ENCODE measurements at places on chromosomes 12 and 14. TPM values are rescaled to one million over a fixed set of nuclear protein-coding genes. Genes with fewer than 3 reads are reported as not detected.
A peak's percentile ranks its signal among the peaks of the same experiment; 100 is the strongest.

- no peak for DNase-seq
These were observed 9.1 kb downstream of the NPAS3 start for GRCh38 chr14:32947792-32948191.

GRCh38 chr12:25824734-25825133 is 133.7 kb upstream of the RASSF8 start:
- DNase-seq, result no peak

DNA sequence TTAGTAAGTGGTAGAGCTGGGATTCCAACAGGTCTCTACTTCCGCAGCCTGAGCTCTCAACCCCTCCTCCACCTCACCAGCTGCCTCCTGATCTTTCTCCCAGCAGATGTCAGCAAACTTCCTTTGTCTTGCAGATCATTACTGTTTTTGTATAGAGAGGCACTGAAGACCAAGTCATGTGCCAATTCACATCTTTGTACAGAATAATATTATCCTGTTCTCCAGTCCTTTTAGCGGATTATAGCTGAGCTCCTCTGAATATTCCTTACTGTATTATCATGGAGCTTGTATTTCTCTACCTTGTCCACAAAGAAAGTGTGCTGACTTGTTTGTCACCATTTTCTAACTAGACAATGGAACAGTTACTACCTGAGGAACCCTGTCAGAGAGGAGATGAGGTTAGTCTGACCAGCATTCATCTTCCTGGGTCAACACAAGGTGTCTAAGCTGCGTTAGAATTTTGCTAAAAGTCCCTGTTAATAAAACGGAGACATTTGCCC is 142.3 kb upstream of the ARHGAP5 start:
- DNase-seq, result peak; percentile 57

DNA sequence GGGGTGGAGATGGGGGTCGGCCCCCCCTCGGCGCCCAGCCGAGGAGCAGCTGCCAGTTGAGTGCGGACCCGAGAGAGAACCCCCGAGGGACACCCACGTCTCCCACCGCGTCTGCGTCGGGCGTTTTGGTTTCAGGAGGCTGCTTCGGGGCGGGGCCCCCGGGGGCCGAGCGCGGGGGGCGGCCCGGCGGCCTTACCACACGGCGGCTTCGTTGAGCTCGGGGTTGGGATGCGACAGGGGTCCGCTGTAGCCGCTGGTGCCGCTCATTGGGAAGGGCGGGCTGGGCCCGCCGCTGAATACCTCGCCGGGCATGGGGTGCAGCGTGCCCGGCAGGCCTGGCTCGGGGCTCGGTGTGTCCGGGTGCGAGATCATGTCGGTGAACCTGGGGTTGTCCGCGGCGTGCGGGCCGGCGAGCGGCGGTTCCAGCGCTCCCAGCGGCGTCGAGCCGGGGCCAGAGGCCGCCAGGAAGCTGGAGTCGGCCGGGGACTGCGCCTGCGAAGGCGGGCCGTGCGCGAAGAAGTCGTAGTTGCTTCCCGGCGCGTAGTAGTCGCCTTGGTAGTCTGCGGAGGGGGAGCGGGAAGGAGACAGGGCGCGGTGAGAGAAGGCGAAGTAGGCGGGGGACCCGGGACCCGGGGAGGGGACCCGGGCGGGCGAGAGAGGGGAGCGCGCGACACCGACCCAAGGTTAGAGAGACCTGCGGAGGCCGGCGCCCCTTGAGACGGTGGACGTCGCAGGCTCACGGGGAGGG is 8.5 kb downstream of the LHX5 start:
- no peak for DNase-seq

The EPS8 gene
- total RNA-seq, result 150 TPM

- no peak for DNase-seq
These were observed 389.7 kb upstream of the FAR2 start for GRCh38 chr12:28759333-28759732.

DNA sequence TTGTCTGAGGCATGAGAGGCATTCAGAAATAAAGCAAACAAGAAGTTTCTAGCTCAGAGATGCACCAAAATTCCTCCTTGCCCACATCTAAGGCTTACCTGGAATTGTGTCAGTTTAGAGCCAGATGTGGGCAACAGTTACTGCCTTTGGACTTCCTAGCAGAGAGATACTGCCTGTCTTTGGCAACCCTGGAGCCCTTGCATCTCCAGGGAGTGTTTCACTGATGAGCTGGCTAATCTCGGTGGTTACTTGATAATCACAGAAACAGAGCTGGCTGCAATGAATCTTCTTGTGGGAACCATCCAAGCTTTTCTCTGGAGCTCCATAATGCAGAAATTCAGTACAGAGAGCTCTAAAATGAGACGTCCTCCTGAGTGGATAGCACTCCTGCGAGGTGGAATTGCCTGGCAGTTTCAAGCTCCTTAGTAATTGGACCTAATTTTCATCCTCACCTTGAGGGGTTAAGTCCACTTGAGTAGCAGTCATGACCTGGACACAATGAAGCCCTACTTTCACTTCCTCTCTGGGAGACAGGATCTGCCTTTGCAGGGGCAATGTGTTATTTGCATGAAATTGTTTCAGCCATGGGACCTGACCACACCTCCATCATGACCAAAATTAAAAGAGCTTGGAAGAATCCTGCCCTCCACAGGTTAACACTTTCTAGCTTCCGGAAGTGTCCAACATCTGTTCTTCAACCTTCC is 108.8 kb upstream of the ARHGAP5 start:
- DNase-seq, result no peak

- DNase-seq, result no peak
These were observed 43.8 kb downstream of the LRCOL1 start for GRCh38 chr12:132566516-132567131.

- DNase-seq, result no peak
These were observed 52.8 kb upstream of the CNOT2 start for GRCh38 chr12:70190262-70191010.

GRCh38 chr14:37436519-37436918 is 158.5 kb downstream of the FOXA1 start:
- no peak for DNase-seq

DNA sequence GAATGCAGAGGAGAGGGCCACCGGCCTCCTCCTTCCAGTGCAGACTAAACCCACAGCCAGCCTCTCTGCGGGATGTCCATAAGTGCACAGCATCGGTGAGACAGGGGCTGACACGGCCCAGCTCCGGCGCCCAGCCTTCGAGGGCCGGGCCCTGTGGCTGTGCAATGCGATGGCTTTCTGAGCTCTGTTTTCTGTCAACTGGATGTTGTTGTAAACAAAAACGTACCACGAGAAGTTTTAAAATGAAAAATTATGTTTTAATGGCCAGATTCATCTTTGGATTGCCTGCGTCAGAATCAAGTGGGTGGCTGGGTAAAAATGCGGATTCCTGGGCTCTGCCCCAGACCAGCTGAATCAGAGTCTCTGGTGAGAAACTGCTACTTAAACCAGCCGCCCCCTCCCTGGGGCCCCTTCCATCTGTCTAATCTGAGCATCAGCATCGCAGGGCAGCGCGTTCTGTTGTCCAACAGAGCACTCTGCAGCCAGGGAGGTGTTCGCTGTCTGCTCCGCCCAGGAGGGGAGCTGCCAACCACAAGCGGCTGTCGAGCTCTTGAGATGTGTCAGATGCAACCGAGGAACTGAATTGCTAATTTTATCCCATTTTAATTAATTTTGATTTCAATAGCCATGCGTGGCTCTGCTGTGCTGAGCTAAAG is 133.4 kb downstream of the RFLNA start:
- DNase-seq, result peak; percentile 70

DNA sequence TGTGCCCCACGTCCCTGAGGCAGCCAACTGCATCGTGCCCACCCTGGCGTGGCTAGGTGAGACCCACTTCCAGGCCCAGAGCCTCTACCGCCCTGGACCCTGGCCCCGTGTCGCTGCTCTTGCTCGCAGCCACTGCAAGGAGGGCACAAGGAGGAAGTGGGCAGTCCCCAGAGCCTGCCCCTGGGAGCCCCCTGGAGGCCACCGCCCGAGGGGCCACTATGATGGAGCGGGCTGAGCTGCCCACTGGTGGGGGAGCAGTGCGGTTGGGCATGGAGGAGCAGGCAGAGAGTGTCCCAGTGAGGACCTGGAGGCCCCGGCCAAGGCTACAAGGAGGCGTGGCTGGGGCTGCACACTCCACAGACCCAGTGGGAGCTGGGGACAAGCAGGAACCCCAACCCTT is 323.6 kb downstream of the PCNX1 start:
- no peak for DNase-seq

- DNase-seq, result peak; percentile 84
These were observed 54.6 kb downstream of the NCOR2 start for GRCh38 chr12:124512667-124513296.

GRCh38 chr14:32940066-32940651 is 1.5 kb downstream of the NPAS3 start:
- DNase-seq, result no peak

DNA sequence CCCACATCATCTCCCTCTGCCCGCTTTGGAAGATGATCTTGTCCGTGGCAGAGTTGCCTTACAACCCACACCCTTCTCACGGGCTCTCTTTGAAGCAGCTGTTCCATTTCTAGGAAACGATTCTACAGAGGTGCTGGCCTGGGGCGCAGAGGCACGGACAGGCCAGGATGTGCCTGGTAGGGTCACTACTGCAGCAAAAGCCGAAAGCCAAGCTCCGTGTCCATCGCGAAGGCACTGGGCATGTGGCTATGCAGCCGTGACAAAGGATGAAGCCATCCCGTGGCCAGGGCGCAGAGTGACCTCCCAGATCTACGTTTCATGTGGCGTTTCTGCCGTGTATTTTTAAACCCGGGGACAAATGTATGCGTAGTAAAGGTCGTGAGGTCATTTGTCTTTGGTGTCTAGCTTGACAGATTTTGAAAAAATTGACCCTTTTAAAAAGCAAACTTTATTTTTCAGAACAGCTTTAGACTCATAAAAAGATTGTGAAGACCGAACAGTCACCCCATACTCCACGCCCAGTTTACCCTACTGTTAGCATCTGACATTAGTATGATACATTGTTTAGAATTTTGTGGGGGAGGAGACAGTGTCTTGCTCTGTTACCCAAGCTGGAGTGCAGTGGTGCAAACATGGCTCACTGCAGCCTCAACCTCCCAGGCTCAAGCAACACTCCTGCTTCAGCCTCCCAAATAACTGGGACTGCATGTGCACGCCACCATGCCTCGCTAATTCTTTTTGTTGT is 40.4 kb upstream of the NCOR2 start:
- no peak for DNase-seq

GRCh38 chr12:66108386-66108785 is 22.2 kb downstream of the LLPH start:
- no peak for DNase-seq

DNA sequence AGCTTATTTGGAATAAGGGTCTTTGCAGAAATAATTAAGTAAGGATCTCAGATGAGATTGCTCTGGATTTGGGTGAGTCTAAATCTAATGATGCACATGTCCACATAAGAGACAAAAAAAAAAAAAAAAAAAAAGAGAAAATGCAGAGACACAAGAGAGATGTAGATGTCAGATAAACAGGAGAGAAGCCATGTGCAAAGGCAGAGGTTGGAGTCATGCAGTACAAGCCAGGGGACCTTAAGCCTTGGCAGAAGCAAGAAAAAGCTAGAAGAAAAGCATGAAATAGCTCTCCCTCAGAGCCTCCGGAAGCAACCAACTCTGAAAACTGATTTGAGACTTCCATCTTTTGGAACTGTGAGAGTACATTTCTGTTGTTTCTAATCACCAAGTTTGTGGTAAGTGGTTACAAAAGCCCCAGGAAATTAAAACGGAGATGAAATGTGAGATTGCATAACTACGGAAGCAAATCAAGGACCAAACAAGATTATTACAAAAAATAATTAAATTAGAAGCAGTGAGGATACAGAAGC is 1304.0 kb upstream of the SEL1L start:
- DNase-seq, result no peak

DNA sequence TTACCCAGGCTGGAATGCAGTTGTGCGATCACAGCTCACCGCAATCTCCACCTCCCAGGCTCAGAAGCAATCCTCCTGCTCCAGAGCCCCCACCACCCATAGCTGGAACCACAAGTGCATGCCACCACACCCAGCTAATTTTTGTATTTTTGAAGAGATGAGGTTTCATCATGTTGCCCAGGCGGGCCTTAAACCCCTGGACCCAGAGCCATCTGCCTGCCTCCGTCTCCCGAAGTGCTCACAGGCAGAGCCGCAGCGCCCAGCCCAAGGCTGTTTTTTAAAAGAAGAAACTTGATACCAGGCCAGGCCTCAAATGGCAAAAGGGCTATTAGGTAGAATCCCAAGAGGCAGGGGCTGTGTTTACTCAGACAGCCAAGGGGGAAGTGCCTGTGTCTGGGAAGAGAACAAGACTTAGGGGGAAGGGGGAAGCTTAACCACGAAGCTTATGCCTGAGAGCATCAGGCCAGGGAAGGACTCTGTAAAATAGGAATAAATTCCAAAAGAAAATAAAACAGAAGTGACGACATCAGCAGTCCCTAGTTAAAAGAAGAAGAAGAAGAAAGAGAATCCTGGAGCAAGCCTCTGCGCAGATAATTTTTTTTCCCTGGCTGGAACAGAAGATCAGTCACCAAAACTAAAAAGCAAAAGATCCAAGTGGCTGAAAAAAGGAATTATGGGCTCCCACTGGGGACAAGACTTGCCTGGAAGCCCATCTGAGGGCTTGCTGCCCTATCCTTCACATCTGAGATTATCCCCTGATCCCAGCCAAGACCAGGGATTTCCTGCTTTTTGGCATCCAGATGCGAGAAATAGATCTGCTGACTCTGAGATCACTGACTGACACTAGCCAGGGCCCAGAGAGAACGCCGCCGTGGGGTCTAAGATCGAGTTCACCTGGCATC is 170.5 kb downstream of the NDUFA12 start:
- no peak for DNase-seq
